ENCODE measurements at places on chromosomes 5 and 9. TPM values are rescaled to one million over a fixed set of nuclear protein-coding genes. Genes with fewer than 3 reads are reported as not detected.

GRCh38 chr9:98989036-98990000, 45.6 kb downstream of the COL15A1 start:
- H3K4me1 ChIP-seq: peaks cover 13% of the 10 kb centered on the region
- H3K27me3 ChIP-seq: no peaks in the 10 kb centered on the region
- peak; percentile 100 for DNase-seq
- H3K4me3 ChIP-seq: no peak overlapping the region
- H3K36me3 ChIP-seq: peaks cover 38% of the 10 kb centered on the region
- peak overlapping the region; percentile 52 for H3K27ac ChIP-seq

GRCh38 chr5:10538103-10538788, 25.6 kb upstream of the ANKRD33B start:
- no peak overlapping the region for H3K27ac ChIP-seq
- peaks cover 13% of the 10 kb centered on the region for H3K4me1 ChIP-seq
- no peaks in the 10 kb centered on the region for H3K36me3 ChIP-seq
- no peaks in the 10 kb centered on the region for H3K27me3 ChIP-seq

DNA sequence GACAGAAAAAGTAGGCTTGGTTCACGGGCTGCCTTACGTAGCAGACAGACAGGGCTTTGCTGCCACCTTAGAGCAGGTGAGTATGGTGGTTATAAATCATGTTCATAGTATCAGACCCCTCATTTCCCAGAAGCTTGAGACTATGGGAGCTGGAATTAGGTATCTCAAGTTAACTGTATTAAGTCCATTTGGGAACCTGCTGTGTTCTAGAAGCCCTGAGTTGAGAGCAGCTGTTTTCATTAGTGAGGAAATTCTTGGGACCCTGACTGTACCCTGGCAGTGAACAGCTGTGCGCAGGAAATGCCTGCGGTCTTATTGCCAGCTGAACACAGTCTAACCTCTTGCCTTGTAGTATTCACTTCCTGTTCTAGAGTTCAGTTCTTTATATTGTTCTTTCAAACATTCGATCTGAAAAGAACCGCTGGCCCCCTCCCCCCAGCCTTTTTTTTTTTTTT, 29.8 kb downstream of the UGCG start:
- peak; percentile 70 for DNase-seq
- H3K4me1 ChIP-seq: peaks cover 8% of the 10 kb centered on the region
- peak overlapping the region; percentile 71 for H3K27ac ChIP-seq

GRCh38 chr5:58244819-58245475, 214.9 kb downstream of the PLK2 start:
- H3K27ac ChIP-seq: no peak overlapping the region
- no peaks in the 10 kb centered on the region for H3K27me3 ChIP-seq
- H3K4me3 ChIP-seq: no peak overlapping the region
- no peak for DNase-seq
- H3K36me3 ChIP-seq: no peaks in the 10 kb centered on the region
- H3K4me1 ChIP-seq: peaks cover 5% of the 10 kb centered on the region

DNA sequence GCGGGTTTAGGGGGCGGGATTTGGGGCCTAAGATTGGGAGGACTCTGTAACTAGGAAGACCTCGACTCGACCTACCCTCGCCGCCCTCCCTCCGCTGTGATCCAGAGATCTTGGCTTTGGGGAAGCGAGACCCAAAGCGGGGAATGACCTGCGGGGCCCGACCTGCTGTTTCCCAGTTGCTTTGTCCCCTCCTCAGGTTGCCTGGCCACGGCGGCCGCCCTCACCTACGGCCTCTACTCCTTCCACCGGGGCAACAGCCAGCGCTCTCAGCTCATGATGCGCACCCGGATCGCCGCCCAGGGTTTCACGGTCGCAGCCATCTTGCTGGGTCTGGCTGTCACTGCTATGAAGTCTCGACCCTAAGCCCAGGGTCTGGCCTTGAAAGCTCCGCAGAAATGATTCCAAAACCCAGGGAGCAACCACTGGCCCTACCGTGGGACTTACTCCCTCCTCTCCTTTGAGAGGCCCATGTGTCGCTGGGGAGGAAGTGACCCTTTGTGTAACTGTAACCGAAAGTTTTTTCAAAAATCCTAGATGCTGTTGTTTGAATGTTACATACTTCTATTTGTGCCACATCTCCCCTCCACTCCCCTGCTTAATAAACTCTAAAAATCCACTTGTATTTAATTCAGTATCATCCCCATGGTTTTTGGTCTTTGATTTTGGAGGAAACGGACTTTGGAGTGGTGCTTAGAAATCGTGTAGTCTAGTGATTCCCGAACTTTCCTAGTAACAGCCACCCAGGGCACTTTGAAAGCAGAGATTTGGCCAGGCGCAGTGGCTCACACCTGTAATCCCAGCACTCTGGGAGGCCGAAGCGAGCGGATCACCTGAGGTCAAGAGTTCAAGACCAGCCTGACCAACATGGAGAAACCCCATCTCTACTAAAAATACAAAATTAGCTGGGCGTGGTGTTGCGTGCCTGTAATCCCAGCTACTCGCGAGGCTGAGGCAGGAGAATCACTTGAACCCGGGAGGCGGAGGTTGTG, 878 bp downstream of the HIGD2A start:
- H3K36me3 ChIP-seq: peaks cover 32% of the 10 kb centered on the region
- H3K4me3 ChIP-seq: peak overlapping the region; percentile 73
- no peaks in the 10 kb centered on the region for H3K4me1 ChIP-seq
- peak overlapping the region; percentile 95 for H3K27ac ChIP-seq

GRCh38 chr5:982377-983237, 26.0 kb upstream of the NKD2 start:
- peaks cover 30% of the 10 kb centered on the region for H3K27me3 ChIP-seq
- no peak overlapping the region for H3K4me3 ChIP-seq
- H3K4me1 ChIP-seq: no peaks in the 10 kb centered on the region
- no peaks in the 10 kb centered on the region for H3K36me3 ChIP-seq

DNA sequence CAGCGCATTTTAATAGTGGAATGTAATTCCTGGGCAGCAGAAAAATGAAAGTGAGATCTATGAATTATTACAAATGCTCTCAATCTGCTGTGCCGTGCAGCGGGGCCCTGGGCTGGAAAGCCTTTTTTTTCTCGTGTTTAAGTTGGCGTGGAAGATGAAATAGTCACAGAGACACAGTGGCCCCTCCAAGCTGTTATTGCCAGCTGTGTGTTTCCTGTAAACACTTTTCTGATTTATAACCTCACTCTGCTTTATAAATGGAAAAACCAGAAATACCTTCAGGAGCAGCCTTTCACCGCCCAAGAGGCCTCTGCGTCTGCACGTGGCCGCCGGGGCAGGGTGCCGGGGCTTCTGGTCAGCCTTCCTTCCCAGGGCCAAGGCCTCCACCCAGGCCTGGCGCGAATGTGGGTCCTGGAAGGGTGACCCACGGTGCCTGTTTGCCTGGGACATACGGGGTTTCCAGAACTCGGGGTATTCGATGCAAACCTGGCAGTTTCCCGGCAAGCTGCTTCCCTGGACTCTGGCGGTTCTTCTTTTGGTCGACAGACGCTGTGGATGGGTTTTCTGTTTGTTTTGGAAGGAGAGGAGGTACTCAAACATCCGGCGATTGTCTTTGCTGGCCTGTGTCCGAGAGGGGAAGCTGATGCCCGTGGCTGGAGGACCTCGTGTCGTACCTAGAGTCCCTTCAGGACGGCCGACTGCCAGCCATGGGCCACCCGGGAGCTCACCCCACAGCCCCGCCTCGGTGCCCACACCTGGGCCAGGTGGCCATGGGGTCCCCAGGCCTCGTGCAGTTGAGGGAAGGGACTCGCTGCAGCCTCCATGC, 256.7 kb downstream of the PARP8 start:
- DNase-seq: no peak
- no peak overlapping the region for H3K27ac ChIP-seq
- no peaks in the 10 kb centered on the region for H3K27me3 ChIP-seq
- H3K4me1 ChIP-seq: no peaks in the 10 kb centered on the region
- H3K36me3 ChIP-seq: no peaks in the 10 kb centered on the region
- no peak overlapping the region for H3K4me3 ChIP-seq

DNA sequence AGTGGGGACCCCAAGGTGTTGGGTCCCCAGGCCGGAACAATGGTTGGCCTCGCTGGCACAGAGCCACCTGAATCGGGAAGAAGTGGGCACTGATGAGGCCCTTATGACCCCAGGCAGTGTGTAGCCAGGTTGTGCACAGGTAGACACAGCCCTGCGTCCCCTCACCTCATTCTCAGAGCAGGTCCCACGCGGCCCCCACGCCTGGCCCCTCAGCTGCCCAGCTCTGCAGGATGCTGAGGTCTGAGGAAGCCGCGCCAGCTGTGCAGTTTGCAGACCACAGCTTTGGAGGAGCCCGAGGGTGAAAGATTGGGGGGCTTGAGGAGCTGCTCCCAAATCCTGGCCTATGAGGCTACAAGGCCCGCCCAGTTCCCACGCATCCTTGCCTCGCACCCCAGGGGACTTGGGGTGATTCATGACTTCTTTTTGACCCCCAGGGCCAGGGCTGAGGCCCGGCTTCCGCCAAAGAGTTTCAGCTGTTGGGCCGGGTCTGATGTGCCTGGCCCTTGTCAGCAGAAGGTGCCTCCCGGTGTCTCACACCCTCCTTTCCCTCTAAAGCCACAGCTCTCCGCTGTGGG, 87.8 kb upstream of the PHYKPL start:
- H3K27ac ChIP-seq: no peak overlapping the region
- H3K36me3 ChIP-seq: no peaks in the 10 kb centered on the region
- no peak for DNase-seq
- H3K4me3 ChIP-seq: no peak overlapping the region

- H3K4me3 ChIP-seq: no peak overlapping the region
- peaks cover 7% of the 10 kb centered on the region for H3K4me1 ChIP-seq
- no peaks in the 10 kb centered on the region for H3K27me3 ChIP-seq
- H3K36me3 ChIP-seq: no peaks in the 10 kb centered on the region
- no peak overlapping the region for H3K27ac ChIP-seq
Observed at GRCh38 chr9:22216730-22217172, 207.6 kb upstream of the CDKN2B start.

DNA sequence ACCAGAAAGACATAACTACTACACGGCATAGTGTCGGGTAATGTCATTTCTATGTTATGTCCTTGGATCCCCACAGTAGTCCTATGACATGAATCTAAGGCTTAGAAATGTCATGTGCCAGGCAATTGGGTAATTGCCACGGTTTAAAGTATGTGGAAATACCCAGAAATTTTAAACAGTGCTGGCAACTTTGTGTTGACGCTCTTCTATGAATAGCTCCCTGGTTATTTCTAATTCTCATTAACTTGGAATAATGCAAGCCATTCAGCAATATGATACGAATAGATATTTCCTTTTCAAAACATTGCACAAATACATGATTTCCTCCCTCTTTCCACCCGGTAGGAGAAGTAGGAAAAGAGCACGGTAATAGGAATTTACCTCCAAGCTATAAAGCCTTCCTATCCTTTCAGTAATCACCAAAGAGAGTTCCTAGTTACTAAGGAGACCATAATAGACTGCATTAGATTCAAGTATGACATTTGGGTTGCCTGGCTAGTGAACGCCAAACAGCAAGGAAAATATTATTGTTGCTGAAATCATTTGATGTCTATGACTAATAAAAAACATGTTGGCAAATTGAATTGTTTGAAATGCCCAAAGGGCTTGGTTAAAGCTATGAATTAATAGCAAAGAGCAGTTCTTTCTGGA, 168.4 kb downstream of the CCDC192 start:
- H3K36me3 ChIP-seq: no peaks in the 10 kb centered on the region
- H3K4me3 ChIP-seq: no peak overlapping the region
- H3K4me1 ChIP-seq: 0 out of 2 replicates have a peak, but pooled peaks cover 2% of the 10 kb centered on the region
- H3K27ac ChIP-seq: no peak overlapping the region
- H3K27me3 ChIP-seq: no peaks in the 10 kb centered on the region

DNA sequence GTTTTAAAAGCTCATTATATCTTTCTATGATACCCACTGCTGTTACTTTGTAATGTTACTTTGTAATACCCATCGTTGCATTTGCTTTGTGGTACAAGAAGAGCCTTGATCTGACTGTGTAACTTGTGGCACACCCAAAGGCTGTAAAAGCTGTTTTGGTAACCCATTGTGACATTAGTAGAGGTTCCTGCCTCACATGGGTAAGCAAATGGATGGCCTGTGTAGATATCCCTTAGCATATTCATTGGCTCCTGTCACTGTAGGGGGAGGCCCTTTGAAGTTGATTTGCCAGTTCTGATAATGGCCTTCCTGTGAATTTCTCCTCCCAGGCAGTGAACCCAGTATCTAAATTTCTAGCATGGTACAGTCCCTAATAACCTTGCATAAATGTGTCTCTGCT, 15.7 kb downstream of the CDK20 start:
- no peak overlapping the region for H3K27ac ChIP-seq
- no peak for DNase-seq
- no peak overlapping the region for H3K4me3 ChIP-seq

DNA sequence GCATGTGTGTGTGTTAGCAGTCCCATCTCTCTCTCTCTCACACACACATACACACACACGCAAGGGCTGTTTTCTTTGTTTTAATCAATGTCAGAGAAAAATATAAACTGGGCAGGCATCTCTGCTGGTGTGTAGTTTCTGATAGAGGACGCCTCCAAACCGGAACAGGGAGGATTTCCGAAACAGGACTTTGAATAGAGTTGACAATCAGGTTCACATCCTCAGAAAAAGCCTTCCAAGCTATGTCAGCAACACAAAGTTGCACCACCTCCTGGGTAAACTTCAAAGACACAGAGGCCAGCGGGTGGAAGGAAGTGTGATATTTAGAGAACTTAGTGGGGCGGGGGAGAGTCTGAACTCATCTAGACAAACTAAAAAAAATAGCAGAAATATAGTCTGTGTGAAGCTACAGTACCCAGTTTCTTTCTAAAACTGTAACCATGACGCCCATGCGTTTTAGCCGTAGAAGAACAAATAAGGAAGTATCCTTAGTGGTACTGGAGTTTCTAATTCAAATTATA, 1.2 kb downstream of the ST8SIA4 start:
- H3K36me3 ChIP-seq: no peaks in the 10 kb centered on the region
- peaks cover 26% of the 10 kb centered on the region for H3K27me3 ChIP-seq
- no peaks in the 10 kb centered on the region for H3K4me1 ChIP-seq
- DNase-seq: no peak
- no peak overlapping the region for H3K4me3 ChIP-seq
- no peak overlapping the region for H3K27ac ChIP-seq

- H3K4me1 ChIP-seq: no peaks in the 10 kb centered on the region
- H3K27me3 ChIP-seq: peaks cover 2% of the 10 kb centered on the region
- no peak overlapping the region for H3K4me3 ChIP-seq
- no peak overlapping the region for H3K27ac ChIP-seq
Observed at GRCh38 chr5:137134920-137135532, 364.1 kb downstream of the SPOCK1 start.

GRCh38 chr5:65955746-65956145, 29.4 kb downstream of the ERBIN start:
- no peak overlapping the region for H3K4me3 ChIP-seq
- no peak overlapping the region for H3K27ac ChIP-seq
- H3K27me3 ChIP-seq: no peaks in the 10 kb centered on the region
- H3K4me1 ChIP-seq: peaks cover 15% of the 10 kb centered on the region
- peaks cover 1% of the 10 kb centered on the region for H3K36me3 ChIP-seq

GRCh38 chr9:7467186-7467585, 332.4 kb downstream of the DMAC1 start:
- H3K27ac ChIP-seq: no peak overlapping the region
- no peaks in the 10 kb centered on the region for H3K4me1 ChIP-seq
- no peaks in the 10 kb centered on the region for H3K36me3 ChIP-seq
- peaks cover 4% of the 10 kb centered on the region for H3K27me3 ChIP-seq

- no peak overlapping the region for H3K4me3 ChIP-seq
- peak; percentile 85 for DNase-seq
- no peaks in the 10 kb centered on the region for H3K27me3 ChIP-seq
- no peak overlapping the region for H3K27ac ChIP-seq
Observed at GRCh38 chr9:99269416-99269815, 47.3 kb downstream of the SEC61B start.

The F2R gene
- total RNA-seq: 85.7 TPM

The MCTP1 gene
- total RNA-seq: not detected

The DRD1 gene
- total RNA-seq: 0.18 TPM

The BSPRY gene
- total RNA-seq: not detected

The PCDHB15 gene
- 0.28 TPM for total RNA-seq

The NTRK2 gene
- under 0.01 TPM for total RNA-seq

The ADAMTS6 gene
- 173 TPM for total RNA-seq

The ZNF474 gene
- total RNA-seq: 0.56 TPM

The SPINK7 gene
- not detected for total RNA-seq

The RLN2 gene
- not detected for total RNA-seq

The GRAMD2B gene
- total RNA-seq: 20.3 TPM

Data from IMR-90 (cell line).